CD4-positive, alpha-beta T cell treated with Interleukin-1 beta for 1 hour (primary cell): ENCODE measurements at places on chromosomes 4 and X.

DNA sequence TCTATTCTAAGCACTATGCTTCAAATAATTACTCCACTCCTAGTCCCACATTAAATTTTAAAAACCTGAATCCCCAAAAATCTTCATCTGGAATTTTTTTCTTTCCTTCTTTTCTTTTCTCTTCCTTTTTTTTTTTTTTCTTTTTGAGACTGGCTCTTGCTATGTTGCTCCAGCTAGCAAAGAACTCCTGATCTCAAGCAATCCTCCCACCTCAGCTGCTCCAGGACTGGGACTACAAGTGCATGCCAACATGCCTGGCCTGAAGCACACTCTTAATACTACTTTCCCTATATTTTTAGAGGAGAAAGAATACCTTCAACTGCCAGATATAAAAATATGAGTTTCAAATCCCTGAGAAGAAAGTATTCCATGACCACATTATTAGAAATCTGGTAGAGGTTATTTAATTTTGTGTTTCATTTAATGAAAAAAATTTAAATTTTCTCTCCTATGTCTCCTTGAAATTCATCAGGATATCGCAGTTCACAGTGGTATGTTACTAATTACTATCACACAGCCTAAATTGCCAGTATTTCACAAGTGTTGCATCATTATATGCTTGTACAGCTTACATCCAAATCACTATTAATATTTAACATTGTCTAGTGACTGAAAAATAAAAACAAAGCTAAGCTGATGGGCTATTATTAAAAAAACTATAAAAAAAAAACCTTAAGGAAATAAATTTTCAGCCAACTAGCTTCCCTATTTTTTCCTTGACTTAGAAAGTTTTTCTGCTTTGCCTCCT, 227.8 kb downstream of the NAF1 start:
- no peak for DNase-seq

DNA sequence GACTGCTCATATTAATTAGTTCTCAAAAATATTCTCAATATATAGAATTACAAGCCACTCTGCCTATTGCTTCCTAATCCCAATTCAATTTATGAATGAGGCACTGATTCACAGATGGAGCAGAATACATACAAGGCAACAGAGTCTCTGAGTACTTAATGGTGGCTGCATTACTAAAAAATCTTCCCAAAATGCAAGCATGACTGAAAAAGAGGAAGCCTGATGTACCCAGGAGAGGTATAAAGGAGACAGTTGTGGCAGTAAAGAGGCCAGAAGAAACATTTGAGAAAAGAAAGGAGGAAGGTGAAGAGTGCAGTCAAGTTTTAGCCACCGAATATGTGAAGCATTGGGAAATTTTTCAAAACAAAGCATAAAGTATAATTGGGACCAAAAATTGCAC, 163.2 kb upstream of the INTU start:
- DNase-seq: no peak

- DNase-seq: no peak
These were observed 9.9 kb upstream of the SLC25A43 start for GRCh38 chrX:119389214-119389613.

DNA sequence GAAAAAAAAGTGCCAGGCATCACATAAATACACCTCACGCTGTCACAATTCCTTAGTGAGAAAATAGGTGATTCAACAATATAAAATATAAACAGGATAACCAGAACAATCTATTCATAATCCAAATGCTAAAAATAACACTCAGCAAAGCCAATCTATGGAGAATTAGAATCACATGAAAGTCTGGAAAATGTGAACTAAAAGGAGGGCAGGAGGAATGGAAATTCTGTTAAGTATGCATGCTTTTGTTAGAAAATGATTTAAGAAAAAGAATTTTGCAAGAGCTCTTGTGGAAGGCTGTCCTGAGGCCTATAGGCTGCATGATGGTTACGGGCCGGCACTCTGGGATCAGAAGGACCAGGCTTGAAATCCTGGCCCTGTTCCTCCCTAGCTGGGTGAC, 70.6 kb upstream of the PROM1 start:
- DNase-seq: no peak

DNA sequence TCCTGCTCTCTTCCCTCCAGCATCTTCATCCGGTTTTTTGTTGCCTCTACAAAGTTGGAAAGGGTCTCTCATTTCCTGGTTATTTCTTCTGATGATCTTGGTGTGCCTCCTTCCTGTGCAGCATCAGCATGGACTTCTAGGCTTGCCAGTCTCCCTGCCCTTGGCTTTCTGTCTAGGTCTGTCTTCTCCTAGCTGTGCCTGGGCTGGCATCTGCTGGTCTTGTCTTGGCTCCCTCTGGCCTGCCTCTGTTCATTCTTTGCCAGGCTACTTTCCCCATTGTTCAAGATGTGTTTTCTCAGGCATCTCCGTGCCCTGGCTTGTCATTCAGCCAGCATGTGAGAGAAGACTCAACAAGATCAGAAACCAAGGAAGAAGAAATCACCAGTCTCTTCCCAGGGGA, 9.7 kb downstream of the ZNF275 start:
- no peak for DNase-seq

DNA sequence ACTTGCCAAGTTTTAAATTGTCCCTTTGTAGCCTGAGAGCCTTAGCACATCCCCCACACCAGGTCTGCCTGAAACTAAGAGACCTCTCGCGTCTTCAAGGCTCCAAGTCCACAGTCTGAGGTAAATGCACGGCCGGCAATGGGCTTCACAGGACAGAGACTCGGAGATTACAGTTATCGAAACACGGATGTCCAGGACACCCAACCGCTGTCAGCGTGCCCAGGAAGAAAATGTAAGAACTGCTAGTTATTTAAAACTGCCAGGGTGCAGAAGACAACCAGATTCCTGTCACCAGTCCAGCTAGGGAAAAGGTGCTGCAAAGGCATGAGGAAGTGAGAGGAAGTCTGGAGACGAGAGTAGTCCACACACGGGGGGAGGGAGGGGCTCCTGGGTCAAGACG, 28.9 kb downstream of the ZNF827 start:
- no peak for DNase-seq

- no peak for DNase-seq
These were observed 59.1 kb downstream of the TEX13C start for GRCh38 chrX:125378770-125379169.

DNA sequence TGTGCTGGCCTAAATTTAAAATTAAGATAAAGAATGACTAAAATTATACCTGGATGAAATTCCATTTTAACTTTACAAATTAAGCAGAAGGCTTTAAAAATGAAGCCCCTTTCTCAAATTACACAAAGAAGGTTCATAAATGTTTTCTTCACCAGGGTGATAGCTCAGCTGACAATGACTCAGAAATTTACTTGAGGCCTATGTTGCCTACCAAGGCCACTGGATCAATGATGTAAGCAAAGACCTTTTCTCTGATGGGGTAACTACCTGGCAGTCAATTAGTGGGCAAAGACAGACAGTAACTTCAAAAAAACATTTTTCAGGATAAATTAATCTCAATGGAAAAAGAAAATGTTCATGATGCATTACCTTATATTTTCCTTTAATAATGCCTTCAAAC, 23.9 kb upstream of the GPR34 start:
- DNase-seq: no peak

GRCh38 chr4:54278216-54278615, 49.1 kb downstream of the PDGFRA start:
- no peak for DNase-seq

DNA sequence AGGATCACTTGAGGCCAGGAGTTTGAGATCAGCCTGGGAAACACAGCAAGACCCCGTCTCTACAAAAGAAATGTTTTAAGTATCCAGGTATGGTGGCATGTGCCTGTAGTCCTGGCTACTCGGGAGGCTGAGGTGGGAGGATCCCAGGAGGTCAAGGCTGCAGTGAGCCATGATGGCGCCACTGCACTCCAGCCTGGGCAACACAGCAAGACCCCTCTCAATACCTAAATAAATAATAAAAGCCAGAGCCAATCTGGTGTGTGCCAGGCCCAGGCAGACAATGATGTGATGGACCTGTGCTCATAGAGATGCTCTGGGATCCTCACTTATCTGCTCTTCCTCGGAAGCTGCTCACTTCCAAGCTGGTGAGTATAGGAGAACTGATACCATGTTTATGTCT, 18.2 kb upstream of the SASH3 start:
- no peak for DNase-seq

DNA sequence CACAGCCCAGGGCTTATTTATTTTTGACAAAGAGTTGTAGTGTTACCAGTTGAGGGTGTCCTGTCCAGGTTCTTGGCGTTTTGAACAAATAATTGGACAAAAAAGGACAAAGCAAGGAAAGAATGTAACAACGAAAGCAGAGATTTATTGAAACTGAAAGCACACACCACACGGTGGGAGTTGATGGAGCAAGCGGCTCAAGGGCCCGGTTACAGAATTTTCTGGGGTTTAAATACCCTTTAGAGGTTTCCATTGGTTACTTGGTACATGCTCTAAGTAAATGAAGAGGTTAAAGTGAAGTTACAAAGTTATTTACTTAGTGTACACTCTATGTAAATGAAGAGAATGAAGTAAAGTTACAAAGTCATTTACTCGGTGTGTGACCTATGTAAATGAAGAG, 27.8 kb upstream of the OPHN1 start:
- no peak for DNase-seq

DNA sequence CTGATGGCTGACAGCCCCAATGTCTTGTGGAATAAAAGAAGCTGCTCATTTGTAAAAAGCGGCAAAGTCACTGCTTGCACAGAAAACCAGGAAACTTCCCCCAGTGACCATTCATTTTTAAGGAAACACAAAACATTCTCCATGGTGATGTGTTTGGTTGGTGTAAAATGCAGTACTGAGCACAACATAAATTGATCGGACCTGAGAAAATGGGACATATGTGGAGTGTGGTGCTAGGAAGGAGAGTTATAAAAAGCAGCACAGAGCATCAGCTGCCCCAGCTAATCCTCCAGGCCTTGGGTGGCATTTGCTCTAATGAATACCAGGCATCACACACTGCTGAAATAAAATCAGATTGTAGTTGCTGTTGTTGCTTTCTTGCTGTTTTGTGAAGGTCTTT, 55.2 kb downstream of the GLRA2 start:
- no peak for DNase-seq

DNA sequence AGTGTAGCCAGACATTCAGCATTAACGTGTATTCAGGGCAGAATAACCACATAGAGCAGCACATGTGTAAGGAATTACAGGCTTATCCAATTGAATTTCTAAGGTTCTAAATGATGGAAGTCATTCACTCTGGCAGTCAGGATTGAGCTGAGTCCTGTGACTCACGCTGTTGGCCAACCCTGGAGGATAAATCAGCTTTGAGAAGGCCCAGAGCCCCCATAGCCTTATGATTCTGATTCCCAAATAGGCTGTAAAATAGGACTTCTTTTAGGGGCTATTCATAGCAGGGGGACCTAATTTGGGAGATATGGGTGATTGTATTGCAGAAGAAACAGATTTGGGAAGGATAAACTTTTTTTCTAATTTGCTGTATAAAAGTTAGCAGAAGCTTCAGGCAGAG, 8.1 kb upstream of the HPF1 start:
- DNase-seq: no peak
